Fibroblast of skin of scalp (primary cell): ENCODE measurements at places on chromosomes 4 and X.

GRCh38 chr4:16457944-16458343 lies 231.7 kb upstream of the TAPT1 start:
- DNase-seq = peak; percentile 40

DNA sequence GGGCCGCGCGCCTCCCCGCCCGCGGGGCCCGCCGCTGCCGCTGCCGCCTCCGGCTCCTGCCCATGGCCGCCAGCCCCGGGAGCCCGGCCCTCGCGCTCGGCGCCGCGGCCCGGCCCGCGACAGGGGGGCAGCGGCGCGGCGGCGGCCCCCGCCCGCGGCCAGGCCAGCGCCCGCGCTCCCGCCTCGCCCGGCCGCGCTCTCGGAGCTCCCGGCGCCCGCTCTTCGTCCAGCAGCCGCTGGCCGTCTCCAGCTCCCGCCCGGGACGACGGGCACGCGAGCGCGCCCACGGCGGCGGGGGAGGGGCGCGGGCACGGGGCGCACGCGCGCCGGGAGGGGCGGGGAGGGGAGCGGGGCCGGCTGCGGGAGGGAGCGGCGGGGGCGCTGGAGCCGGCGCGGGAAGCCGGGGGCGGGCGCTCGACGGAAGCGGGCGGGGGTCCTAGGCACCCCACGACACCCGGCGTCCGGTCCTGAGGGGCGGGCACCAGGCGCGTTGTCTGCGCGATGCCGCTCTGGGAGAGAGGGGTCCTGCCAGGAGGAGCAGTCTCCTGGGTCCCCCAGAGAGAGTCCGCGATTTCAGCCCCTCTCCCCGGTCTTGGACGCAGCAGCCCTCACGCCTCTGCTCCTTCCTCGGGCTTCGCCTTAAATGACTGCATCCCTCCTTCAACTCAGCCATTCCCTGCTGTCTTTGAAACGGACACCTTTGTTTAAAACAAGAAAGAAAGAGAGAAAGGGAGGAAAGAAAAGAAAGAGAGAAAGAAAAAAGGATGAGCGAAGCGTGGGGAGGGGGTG lies 490 bp upstream of the PDZD4 start:
- DNase-seq = no peak

DNA sequence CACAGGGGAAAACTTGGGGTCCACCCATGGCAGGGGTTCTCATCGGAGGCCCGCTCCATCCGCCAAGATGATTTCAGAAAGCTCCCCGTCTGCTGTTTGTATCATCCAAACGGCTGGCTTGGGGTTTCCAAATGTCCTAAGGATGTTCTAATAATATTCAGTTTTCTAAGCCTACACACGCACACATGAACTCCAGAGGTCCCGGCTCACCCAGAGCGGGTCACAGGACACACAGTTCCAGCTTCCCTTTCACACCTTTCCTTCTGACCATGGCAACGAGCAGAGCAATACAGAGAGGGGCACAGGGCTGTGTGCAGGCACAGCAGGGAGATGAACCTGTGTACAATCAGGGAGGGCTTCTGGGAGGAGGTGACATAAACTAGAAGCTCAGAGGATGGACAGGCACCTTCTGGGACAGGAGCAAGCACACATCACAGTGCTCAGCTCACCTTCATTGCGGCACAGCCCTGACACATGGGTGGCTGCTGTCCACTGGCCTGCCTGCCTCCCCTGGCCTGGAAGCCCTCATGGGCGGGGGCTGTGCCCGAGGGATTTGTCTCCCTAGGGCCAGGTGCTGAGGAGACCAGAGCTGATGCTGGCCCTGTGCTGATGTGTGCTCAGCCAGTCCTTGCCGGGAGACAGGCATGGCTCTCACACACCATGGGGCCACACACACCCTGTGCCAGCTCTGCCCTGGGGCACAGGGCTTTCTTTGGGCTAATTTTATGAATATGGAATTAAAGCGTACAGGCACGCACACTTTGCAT lies 44.8 kb downstream of the ABLIM2 start:
- DNase-seq = no peak

DNA sequence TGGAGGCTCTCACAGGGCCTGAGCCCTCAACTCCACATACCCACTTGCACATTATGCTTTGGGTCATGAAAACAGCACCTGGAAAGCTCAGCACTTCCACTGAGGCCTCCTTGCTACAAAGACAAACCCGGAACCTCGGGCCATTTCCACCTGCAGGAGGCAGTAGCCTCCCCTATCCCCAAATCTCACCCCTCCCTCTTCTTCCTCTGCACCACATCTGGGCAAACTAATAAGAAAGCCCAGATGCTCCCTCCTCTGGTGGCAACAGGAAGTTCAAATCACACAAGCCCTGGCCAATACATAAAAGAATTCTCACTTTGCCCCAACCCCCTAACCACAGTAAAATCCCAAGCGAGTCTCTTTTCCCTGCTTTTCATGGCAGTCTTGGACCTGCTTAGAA lies 136.4 kb downstream of the MAPK10 start:
- peak; percentile 48 for DNase-seq

GRCh38 chrX:112527903-112528302 lies 151.8 kb downstream of the LHFPL1 start:
- DNase-seq = no peak

DNA sequence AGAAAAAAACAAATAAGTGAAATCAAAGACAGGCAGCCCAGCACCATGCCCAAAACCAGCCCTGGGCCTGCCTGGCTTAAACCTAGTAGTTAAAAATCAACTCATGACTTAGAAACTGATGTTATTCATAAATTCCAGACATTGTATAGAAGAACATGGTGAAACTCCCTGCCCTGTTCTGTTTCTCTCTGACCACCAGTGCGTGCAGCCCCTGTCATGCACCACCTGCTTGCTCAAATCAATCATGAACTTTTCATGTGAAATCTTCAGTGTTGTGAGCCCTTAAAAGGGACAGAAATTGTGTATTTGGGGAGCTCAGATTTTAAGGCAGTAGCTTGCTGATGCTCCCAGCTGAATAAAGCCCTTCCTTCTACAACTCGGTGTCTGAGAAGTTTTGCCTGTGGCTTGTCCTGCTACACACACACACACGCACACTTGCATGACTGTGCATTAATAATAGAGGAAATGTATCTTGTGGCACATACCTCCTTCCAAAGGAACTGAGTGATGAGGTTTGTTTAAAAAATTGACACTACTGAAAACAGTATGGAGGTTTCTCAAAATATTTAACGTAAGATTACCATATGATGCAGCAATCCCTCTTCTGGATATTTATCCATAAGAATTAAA lies 39.2 kb upstream of the UGT2B7 start:
- peak; percentile 7 for DNase-seq

DNA sequence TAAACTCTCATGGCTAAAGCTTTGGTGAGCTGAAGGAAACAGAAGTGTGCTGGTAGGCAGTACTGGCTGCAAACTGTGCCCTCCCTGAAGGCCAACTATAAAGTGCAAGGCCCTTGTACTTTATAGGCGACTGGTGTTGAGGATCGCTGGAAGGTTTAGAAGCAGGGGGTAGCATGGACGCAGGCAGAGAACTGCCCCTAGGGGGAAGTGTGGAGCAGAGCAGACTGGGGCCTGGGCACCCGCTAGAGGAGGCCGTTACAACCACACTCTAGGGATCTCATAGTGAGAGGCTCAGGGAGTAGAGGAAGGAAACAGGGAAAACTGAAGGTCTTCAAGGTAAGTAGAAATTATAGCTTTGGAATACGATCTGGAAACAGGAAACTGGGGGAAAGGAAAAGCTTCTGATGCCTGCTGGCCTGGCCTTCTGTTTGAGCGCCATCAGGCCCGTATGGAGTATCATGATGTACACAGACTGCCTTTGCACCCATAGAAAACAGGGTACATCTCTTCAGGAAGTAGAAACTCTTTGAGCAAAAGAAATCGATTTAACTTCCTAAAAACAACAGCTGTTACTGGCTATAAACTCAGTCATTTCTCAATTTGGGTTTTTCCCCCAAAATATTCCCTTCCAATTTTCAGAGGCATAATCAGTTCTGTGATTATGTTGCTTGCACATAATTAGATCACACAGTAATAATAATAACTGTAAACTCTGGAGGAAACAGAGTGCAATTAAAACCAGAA lies 23.9 kb upstream of the TMSB4X start:
- peak; percentile 26 for DNase-seq

DNA sequence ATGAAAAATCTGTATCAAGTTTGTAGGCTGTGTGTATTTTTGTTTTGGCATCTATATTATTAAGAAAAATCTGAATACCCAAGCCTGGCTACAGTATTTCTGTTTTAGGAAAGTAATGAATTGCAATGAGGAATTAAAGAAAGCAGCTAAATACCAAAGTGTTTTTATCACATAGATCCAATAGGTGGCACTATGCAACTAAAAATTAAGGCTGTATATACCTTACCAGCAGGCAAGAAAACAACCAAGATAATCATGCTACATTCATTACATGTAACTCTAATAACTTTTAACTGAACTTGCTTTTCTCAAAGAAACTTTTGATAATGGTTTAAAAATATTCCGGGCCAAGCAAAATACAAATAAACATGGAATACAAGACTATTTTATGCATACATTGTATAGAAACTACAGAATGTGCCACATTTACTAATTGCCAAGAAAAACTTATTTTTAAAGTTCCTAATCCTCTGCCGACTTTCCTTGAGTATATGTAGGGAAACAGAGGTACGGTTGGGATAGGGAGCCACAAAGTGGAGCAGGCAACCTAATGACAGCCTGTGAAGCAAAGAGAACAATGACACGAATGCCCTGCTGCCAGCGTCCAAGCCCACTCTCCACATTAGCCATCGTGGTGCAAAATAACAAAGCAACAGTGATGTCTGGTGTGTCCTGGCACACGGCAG lies 63.7 kb downstream of the SEC24D start:
- DNase-seq = peak; percentile 55

DNA sequence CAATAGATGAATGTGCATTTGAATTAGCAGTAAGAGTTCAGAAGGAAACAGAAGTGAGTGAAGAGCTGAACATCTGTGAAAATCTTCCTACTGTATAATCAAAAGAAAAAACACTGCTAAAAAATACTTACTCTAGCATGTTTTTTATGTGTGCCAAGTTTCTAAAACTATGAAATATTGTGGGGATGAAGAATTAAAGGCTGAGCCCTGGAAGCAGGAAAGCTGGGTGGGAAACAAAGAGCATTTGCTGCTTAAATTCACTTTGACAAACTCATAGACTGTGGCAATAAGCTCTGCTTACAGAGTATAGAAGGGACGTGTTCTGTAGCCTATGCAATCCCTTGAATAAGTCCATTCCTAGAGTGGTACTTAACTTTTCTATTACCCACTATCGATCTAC lies 261.7 kb downstream of the ANKRD50 start:
- DNase-seq = no peak

- no peak for DNase-seq
Measured at GRCh38 chrX:53795576-53795975, 109.1 kb upstream of the HUWE1 start.

- no peak for DNase-seq
Measured at GRCh38 chr4:142110136-142110535, 473.8 kb downstream of the IL15 start.

GRCh38 chrX:102723456-102723855 lies 2.9 kb downstream of the GPRASP3 start:
- DNase-seq = no peak
